ENCODE measurements at places on chromosomes 13 and 19.

DNA sequence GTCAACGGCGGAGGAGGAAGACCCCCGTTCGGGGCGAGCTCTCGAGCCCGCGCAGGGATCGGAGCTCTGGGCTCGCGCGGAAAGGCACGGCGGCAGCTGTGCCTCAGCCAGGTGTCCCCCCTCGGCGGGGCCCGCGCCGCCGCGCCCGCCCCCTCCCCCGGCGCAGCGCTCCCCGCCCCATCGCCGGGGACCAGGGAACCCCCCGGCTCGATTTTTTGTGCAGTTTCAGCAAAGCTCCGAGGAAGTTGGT, 110.0 kb downstream of the KCNRG start:
- DNase-seq: no peak

GRCh38 chr13:25738342-25739196, 313.2 kb downstream of the SHISA2 start:
- peak; percentile 37 for DNase-seq

- DNase-seq: no peak
Observed at GRCh38 chr13:67620665-67621064, 390.5 kb upstream of the PCDH9 start.

DNA sequence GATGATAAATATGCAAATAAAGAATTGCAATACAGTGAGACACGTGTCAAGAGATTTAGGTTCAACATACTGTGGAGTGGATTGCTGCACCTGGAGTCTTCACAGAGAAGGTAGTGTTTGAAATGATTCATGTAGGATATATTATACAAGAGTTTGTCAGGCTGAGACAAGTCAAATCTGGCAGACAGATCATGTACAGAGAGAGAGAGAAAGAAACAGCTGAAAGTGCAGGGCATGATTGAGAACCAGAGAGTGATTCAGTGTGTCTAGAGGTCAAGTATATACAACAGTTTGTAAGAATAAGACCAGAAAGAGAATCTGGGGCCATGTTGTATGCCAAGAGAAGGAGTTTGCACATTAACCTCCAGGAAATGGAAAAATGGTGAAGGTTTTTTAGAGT, 2.1 kb upstream of the VWA8 start:
- DNase-seq: no peak

DNA sequence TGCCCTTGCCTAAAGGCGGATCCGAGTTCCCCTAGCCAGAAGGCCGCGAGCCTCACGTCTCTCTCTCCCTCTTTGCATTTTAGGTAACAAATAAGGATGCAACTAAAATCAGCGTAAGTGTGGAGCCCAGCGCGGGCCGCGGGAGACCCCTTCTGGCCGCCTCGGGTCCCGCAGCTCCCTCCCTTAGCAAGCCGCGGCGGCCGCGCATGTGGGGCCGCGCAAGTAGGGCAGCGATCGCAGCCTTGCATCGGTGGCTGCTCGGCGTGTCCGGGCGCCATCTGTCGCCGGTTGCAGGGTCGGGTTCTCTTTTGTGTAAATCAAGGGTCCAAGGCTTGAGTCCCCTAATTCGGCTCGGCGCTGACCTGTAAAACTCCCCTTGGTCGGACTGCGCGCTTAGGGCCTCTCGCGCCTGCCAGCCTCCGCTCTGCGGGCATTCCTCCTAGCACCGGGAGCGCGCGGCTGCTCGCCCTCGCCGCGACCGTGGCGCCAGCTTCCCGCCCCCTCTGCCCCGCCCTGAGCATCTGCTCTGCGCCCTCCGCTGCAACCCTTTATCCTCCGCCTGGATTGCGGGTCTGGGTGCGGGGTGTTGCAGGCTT, 2.7 kb downstream of the VSTM2B start:
- no peak for DNase-seq

- DNase-seq: no peak
Observed at GRCh38 chr19:23071147-23071511, 45.7 kb upstream of the ZNF730 start.

- no peak for DNase-seq
Observed at GRCh38 chr19:7783991-7784423, 21.0 kb downstream of the CLEC4M start.

DNA sequence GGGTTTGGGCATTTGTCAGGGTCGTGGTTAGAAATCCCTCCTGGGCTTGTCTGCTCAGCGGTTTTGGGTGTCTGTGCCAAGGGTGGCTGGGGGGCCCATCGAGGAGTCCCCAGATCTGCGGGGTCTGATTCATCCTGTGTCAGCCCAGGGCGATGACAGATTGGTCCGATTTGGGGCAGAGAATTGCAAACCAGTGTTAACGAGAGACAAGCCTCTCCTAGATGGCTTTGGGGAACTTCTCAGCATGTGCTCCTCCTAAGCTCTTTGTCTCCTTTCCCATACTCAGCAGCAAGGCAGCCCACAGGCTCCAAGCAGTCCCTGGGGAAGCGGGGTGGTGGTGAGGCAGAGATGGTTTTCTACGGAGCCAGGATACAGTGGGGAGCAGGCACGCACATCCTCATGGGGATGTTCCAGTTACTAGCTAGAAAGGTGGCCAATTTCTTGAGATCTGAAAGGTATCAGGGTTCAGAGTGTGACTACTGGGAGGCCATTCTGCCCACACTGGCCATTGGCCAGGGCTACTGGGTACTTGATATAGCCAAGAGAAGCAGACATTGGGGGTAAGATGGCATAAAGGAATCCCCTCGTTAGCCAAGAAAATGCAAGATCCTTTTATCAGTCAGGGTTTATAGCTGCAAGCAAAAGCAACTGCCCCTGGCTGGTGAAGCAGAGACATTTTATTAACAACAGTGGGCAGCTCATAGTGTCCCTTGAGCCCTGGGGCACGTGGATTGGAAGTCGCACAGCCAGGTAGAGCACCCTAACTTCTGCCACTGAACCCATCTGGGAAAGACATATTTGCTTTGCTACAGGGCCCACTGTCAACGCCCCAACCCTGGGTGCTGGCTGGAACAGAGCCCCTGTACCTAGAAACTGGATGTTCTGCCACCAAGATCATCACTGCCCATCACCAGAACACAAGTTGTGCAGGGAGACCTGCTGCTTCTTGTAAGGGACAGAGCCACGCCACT, 63.6 kb downstream of the RGCC start:
- DNase-seq: no peak

GRCh38 chr19:2154587-2155075, 3.3 kb upstream of the AP3D1 start:
- DNase-seq: no peak

GRCh38 chr13:103516015-103516795, 450.0 kb upstream of the SLC10A2 start:
- DNase-seq: no peak

DNA sequence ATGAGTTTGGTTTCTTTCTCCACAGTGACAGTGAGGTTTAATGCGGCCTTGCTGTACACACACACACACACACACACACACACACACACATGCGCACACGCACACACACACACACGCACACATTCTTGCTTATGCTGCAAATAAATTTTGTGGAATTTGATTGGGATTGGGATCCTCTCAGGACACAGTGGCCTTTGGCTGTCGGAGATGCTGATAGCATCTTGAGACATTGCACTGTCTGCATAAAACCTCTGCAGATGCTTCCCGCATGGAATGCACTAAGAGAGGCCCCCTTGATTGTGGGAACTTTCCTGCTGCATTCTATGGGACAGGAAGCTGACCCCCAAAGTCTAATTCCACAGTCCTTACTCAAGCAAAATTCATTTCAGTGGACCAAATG, 145.6 kb downstream of the FLT1 start:
- DNase-seq: no peak
